ENCODE measurements at places on chromosomes 6 and 20.
A peak's percentile ranks its signal among the peaks of the same experiment; 100 is the strongest.

- no peak for DNase-seq
Measured at GRCh38 chr6:46530896-46531295, 39.6 kb upstream of the RCAN2 start.

- DNase-seq, result no peak
Measured at GRCh38 chr6:117156741-117157140, 108.6 kb upstream of the VGLL2 start.

GRCh38 chr20:59365611-59366285, 65.3 kb downstream of the EDN3 start:
- DNase-seq, result no peak

GRCh38 chr6:25874118-25874517, at the start of gene SLC17A3:
SLC17A3 (minus strand) TSS chr6:25874243; CDS start chr6:25868387, 5,856 bp downstream.
- DNase-seq, result no peak

DNA sequence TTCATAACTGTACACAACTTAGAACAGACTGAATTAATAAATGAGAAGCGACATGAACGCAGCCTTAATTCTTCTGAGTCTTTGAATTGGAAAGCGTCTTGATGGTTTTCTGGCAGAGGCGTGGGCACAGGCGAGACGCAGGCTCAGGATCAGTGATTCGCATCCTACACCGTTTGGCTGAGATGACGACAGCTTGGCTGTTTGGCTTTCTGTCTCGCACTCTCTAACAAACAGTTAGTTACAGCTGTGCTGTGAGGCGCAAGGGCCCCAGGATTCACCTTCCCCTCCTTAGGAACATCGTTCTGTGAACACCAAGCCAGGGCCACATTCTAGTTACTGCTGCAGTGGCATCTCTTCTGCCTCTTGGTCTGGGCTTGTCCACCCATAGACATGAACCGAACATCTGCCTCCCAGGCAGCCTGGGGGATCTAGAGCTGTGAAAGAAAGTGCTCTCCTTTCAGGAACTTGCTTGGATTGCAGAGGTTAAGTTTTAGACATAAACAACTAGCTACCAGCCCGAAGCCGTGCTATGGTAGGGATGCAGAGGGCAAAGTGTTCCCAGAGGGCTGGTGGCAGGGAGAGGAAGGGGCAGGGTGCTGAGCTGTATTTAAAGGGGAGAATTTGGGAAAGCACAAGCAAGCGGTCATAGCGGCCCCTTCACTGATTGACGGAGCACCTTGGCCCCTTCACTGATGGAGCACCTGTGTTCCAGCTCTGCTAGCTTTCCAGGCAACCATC, 49.6 kb downstream of the TCP11 start:
- no peak for DNase-seq

- peak; percentile 71 for DNase-seq
Measured at GRCh38 chr6:70369332-70369950, 43.9 kb upstream of the FAM135A start.

DNA sequence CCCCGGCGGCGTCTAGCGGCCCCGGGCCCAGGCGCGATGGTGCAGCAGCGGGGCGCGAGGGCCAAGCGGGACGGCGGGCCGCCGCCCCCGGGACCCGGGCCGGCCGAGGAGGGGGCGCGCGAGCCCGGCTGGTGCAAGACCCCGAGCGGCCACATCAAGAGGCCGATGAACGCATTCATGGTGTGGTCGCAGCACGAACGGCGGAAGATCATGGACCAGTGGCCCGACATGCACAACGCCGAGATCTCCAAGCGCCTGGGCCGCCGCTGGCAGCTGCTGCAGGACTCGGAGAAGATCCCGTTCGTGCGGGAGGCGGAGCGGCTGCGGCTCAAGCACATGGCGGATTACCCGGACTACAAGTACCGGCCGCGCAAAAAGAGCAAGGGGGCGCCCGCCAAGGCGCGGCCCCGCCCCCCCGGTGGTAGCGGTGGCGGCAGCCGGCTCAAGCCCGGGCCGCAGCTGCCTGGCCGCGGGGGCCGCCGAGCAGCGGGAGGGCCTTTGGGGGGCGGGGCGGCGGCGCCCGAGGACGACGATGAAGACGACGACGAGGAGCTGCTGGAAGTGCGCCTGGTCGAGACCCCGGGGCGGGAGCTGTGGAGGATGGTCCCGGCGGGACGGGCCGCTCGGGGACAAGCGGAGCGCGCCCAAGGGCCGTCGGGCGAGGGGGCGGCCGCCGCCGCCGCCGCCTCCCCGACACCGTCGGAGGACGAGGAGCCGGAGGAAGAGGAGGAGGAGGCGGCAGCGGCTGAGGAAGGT, 715 bp downstream of the SOX12 start:
- DNase-seq, result peak; percentile 65

DNA sequence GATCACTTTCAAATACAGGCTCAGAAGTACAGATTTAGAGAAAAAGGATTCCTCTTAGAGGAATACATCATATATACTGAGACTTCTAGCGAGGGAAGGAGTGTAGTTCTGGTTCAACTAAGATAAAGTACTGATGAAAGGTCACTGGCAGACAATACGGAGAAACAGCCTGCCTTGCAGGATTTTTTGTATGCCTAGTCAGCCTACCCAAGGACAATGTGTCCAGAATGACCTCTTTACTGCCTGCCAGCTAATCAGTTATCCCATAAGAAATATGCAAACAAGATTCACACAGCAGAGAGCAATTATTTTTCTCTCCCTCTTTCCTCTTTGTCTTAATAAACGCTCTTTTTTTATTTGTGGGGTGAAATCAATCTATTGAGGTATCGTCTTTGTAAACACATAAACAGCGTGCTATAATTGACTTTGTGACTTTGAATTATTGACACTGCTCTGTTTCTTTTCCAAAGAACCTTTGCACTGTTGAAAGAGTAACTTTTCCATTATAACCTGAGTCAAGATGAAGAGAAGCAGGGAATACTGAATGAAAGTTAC, 1.4 kb upstream of the TSPYL4 start:
- no peak for DNase-seq
